ENCODE measurements at places on chromosomes 16 and 17.
A peak's percentile ranks its signal among the peaks of the same experiment; 100 is the strongest.

DNA sequence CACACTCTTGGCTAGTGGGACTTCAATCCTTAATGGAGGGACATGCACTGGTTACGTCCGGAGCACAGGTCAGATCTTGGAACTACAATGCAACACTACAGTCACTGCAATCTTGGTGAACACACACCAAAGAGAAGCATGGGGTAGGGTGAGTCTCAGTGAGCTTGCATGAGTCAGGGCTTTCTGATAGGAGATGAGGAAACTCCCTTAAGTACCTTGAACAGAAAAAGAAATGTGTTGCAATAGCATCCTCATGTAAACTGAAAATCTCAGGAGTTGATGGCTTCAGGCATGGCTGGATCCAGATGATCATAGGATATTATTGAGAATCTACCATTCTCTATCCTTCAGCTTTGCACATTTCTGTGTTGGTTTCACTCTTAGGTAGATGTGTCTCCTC lies 54.1 kb downstream of the CES1 start:
- DNase-seq, result no peak

- no peak for DNase-seq
These were observed 27.8 kb upstream of the MGAT5B start for GRCh38 chr17:76840443-76840767.

- DNase-seq, result no peak
These were observed 11.4 kb downstream of the IGFBP4 start for GRCh38 chr17:40454613-40454995.

DNA sequence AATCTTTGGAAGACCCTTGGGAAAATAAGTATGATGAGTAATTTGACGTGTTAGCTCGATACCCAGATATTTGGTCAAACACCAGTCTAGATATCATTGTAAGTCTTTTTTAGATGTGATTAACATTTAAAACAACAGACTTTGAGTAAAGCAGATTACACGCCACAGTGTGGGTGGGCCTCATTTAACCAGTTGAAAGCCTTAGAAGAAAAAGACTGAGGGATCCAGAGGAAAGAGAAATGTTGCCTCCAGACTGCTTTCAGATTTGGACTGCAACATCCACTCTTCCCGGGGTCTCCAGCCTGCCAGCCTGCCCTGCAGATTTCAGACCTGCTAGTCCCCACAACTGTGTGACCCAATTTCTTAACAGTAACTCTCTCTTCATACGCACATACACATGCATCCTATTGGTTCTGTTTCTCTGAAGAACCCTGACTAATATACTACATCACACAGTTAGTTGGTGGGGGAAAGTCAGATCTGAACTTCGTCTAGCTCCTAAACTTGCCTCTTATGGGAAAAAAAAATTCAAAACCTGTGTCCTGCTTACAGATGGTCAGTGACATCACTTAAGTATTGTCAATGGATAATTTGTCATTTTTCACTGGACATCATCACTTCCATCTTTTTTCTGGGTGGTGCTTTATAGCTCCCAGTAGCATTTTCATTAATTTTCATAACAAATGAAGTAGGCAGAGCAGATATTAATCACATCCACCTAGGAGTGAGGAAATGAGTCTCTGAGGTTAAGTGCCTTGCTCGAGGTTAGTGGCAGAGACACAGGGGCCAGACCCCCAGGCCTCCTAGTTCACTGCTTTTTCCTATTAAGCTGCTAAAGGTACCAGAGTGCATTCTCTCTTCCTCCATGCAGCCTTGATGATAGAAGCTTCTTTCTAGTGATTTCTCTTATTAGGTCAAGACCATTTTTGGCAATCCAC lies 107.7 kb upstream of the TOB1 start:
- DNase-seq, result no peak

GRCh38 chr16:51682905-51683304 lies 531.8 kb upstream of the SALL1 start:
- DNase-seq, result no peak

DNA sequence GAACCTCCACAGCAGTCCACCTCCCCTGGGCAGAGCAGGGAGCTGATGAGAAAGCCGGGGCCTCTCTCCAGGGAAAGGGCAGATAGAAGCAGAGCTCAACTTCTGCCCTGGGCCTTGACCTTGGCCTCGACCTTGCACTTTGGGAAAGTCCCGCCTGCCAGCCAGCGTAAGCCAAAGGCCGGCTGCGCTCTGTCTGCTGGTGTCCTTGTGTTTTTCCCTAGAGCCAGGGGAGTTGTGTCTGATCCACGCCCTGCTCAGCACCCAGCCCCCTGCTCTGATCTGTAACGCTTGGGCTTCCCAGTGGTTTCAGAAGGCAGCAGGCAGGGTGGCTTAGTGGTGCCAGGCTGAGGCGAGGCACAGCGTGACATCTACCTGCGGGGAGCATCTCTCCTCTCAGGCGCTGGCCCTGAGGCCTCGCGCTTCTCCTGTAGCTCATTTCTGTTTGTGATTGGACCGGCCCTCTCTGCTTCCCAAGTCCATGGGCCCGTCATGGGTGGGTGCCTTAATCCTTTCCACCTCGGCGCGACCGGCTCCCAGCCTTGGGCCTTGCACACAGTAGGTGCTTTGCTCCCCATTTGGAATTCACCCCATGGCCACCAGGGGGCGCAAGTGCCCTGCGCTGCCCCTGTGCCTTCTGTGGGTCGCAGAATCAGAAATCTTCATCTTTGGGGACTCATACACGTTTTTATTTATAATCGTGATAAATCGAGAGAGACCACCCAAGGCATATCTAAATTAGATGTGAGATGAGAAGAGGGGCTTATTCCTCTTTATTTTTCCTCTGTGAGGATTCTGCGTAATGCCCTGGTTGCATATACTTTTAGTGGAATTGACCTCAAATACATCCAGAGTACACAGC lies 24.2 kb downstream of the SGSH start:
- DNase-seq, result peak; percentile 45

GRCh38 chr17:44363613-44364159 lies at the start of gene FAM171A2:
Gene FAM171A2, minus strand, starts transcription at chr17:44363853. Its CDS starts 139 bp downstream, at chr17:44363714.
- DNase-seq, result peak; percentile 83

GRCh38 chr17:57760046-57760445 lies 14.9 kb upstream of the CCDC182 start:
- DNase-seq, result no peak

DNA sequence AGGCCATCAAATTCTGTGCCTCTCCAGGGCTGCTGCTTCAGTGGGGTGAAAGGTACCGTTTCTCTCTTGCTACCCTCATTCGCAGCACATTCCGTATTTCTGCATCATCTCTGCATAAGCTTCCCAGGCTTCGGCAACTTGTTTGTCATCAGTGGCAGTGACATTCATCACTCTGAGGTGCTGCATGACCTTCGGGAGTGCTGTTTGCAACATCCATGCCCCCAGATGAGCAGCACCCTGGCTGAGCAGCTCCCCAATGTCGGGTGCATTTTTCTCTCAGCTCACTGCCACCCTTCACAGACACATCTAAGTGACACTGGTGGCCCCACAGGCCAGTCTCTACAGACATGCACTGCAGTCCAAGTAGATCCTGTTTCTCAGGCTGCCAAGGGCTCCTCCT lies 3.8 kb downstream of the CREBBP start:
- DNase-seq, result no peak

DNA sequence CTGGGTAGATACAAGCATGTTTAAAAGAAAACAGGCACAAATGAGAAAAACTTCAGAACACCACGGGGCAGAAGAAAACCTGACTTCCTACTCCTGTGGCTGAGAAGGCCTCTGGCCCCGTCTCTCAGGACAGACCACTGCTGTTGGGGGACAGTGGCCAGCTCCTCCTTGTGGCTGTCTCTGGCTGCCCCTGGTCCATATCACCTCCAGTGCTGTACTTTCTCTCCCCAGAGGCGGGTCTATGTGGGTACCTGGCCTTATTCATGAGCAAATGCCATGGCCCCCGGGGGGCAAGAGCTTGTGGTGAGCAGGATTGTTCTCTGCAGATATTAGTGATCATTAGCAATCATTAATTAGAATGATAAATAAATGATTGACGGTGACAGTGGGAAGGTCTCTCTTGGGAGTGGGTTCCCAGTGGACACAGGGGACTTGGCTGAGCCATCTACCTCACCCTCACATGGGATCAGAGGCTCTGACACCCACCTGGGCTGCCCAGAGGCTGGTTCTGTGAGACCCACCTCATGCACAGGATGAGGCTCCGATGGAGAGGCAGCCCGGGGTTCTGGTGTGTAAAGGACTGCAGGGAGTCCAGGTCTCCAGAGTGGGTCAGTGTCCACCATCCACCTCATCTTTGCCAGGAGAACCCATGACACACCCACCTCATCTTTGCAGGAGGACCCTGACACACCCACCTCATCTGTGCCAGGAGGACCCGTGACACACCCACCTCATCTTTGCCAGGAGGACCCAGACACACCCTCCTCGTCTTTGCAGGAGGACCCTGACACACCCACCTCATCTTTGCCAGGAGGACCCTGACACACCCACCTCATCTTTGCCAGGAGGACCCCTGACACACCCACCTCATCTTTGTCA lies 30.6 kb upstream of the CBFA2T3 start:
- no peak for DNase-seq
